Small intestine (tissue), 16 donors: ENCODE measurements at places on chromosomes 1 and 21. TPM values are rescaled to one million over a fixed set of nuclear protein-coding genes. Genes with fewer than 3 reads are reported as not detected.

- no peak overlapping the region for H3K4me3 ChIP-seq
- H3K27me3 ChIP-seq, result no peaks in the 10 kb centered on the region
- DNase-seq, result no peak
- no peak overlapping the region for H3K27ac ChIP-seq
- peaks cover 16% of the 10 kb centered on the region for H3K4me1 ChIP-seq
These were observed 108.2 kb downstream of the VPS13D start for GRCh38 chr1:12338017-12338416.

DNA sequence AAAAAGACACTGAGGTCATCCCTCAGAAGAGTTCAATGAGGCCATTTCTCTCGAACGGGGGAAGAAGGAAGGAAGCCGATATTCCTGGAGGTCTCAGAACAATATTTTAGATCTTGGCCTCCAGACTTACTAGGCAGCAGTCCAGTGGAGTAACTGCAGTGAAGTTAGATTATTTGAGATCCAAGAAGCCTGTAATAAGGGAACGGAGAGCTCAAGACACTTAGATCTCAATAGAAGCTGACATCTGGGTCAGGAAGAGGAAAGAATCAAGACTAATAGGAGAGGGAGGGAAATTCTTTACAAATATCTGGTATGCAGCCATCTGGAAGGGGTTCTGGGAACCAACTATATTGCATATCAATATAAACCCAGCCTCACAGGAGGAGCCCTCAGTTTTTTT, 13.6 kb upstream of the ENAH start:
- no peaks in the 10 kb centered on the region for H3K4me1 ChIP-seq
- H3K4me3 ChIP-seq, result no peak overlapping the region
- no peaks in the 10 kb centered on the region for H3K27me3 ChIP-seq
- no peak overlapping the region for H3K27ac ChIP-seq
- no peak for DNase-seq

MYCL gene
- polyA plus RNA-seq, result 6.6 TPM

ANKRD65 gene
- polyA plus RNA-seq, result 1.1 TPM

- no peak overlapping the region for H3K27ac ChIP-seq
- no peak for DNase-seq
- no peak overlapping the region for H3K4me3 ChIP-seq
- no peaks in the 10 kb centered on the region for H3K27me3 ChIP-seq
- peaks cover 48% of the 10 kb centered on the region for H3K36me3 ChIP-seq
These were observed 8.8 kb upstream of the RNF223 start for GRCh38 chr1:1082776-1083415.

- peaks cover 2% of the 10 kb centered on the region for H3K36me3 ChIP-seq
- DNase-seq, result no peak
- no peaks in the 10 kb centered on the region for H3K27me3 ChIP-seq
- no peak overlapping the region for H3K4me3 ChIP-seq
- no peaks in the 10 kb centered on the region for H3K4me1 ChIP-seq
These were observed 542.2 kb downstream of the DPYD start for GRCh38 chr1:97378596-97378995.

DNA sequence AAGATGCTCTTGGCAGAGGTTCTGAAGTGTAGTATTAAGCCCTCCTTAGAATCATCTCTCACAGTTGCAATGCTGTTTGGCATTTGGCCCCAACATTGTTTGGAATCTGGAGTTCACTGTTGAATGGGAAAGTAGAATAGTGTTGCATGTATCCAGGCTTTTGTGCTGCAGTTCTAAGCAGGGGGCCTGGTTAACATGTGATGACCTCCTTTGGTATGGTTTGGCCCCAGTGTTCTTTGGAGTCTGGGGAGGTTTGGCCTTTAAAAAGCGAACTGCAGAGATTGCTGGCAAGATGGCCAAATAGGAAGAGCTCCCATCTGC, 61.8 kb upstream of the PLD5 start:
- no peaks in the 10 kb centered on the region for H3K4me1 ChIP-seq
- DNase-seq, result no peak
- H3K27ac ChIP-seq, result no peak overlapping the region
- H3K36me3 ChIP-seq, result no peaks in the 10 kb centered on the region
- no peak overlapping the region for H3K4me3 ChIP-seq

PCP4L1 gene
- polyA plus RNA-seq, result not detected

- no peaks in the 10 kb centered on the region for H3K4me1 ChIP-seq
- DNase-seq, result no peak
- no peak overlapping the region for H3K27ac ChIP-seq
- peaks cover 11% of the 10 kb centered on the region for H3K27me3 ChIP-seq
- no peaks in the 10 kb centered on the region for H3K36me3 ChIP-seq
- H3K4me3 ChIP-seq, result no peak overlapping the region
These were observed 57.5 kb downstream of the CD247 start for GRCh38 chr1:167460836-167461235.

DNA sequence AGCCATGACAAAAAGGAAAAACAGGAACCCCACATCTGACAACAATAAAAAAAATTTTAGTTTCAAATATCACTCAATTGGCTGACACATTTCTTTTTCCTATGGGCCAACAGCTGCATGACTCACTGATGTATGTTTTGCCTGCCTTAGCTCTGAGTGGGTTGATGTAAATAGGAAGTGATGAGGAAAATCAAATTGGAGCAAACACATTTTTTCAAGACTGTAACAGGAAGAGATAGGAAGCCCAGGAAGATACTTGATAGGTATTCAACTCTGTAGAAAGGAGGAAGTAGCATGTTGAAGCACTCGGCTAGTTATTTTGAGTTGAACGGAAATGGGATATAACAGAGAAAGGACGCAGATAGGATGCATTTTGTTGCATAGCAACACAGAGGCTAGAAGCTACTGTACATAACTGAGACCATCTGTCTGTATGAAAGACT, 168.0 kb upstream of the NR5A2 start:
- H3K4me1 ChIP-seq, result no peaks in the 10 kb centered on the region
- no peak for DNase-seq
- H3K27ac ChIP-seq, result no peak overlapping the region
- H3K4me3 ChIP-seq, result no peak overlapping the region
- H3K27me3 ChIP-seq, result no peaks in the 10 kb centered on the region

GRCh38 chr1:54782588-54782987, 18.3 kb upstream of the PARS2 start:
- no peak for DNase-seq
- no peak overlapping the region for H3K4me3 ChIP-seq
- peaks cover 9% of the 10 kb centered on the region for H3K27me3 ChIP-seq
- H3K4me1 ChIP-seq, result peaks cover 2% of the 10 kb centered on the region
- peaks cover 60% of the 10 kb centered on the region for H3K36me3 ChIP-seq

VTCN1 gene
- 0.27 TPM for polyA plus RNA-seq

- H3K36me3 ChIP-seq, result no peaks in the 10 kb centered on the region
- peak; percentile 80 for DNase-seq
- no peaks in the 10 kb centered on the region for H3K4me1 ChIP-seq
- H3K4me3 ChIP-seq, result peak overlapping the region; percentile 65
- H3K27me3 ChIP-seq, result no peaks in the 10 kb centered on the region
These were observed 161.2 kb downstream of the RUNX1 start for GRCh38 chr21:34887725-34888568.

- DNase-seq, result no peak
- no peaks in the 10 kb centered on the region for H3K36me3 ChIP-seq
- H3K4me1 ChIP-seq, result peaks cover 4% of the 10 kb centered on the region
- H3K4me3 ChIP-seq, result no peak overlapping the region
- H3K27me3 ChIP-seq, result no peaks in the 10 kb centered on the region
- H3K27ac ChIP-seq, result no peak overlapping the region
These were observed 4.8 kb upstream of the MMEL1 start for GRCh38 chr1:2637442-2638145.

DNA sequence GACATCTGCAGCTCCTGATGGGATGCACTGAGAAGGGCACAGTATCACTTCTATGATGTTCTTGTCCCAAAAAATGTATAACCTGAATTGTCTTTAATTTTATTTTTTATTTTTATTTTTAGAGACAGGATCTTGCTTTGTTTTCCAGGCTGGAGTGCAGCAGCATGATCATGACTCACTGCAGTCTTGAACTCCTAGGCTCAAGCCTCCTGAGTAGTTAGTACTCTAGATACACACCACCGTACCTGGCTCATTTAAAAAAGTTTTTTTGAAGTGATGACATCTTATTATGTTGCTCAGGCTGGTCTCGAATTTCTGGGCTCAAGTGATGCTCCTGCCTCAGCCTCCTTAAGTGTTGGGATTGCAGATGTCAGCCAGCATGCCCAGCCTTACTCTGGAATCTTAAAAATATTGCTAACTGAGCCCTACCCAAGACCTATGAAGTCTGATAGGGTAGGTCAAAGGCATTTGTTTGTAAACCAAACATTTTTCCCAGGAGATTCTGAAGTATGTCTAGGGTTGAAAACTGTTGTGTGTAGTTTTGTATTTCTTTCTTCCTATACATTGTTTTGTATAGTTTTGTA, 68.9 kb downstream of the ATF6 start:
- no peaks in the 10 kb centered on the region for H3K4me1 ChIP-seq
- no peaks in the 10 kb centered on the region for H3K27me3 ChIP-seq
- no peak overlapping the region for H3K27ac ChIP-seq
- no peaks in the 10 kb centered on the region for H3K36me3 ChIP-seq
- no peak overlapping the region for H3K4me3 ChIP-seq

DNA sequence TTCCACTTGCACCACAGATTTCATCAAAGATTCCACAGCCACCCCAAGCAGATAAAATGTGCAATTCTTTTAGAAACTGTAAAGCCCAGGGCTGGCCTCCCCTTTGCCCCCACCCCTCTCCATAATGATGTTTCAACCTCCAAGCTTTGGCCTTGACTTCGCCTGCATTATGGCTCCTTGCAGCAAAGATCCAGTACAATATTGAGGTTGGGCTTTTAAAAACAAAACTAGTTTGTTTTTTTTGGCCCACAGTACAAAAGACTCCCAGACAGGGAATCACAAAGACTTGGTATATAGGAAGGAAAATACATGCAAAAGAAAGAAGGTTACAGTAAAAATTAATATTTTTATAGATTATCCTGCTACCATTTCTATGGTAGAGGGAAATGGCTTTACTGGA, 356.5 kb upstream of the PTBP2 start:
- no peaks in the 10 kb centered on the region for H3K4me1 ChIP-seq
- no peaks in the 10 kb centered on the region for H3K36me3 ChIP-seq
- no peaks in the 10 kb centered on the region for H3K27me3 ChIP-seq

CYP4X1 gene
- polyA plus RNA-seq, result not detected

DNA sequence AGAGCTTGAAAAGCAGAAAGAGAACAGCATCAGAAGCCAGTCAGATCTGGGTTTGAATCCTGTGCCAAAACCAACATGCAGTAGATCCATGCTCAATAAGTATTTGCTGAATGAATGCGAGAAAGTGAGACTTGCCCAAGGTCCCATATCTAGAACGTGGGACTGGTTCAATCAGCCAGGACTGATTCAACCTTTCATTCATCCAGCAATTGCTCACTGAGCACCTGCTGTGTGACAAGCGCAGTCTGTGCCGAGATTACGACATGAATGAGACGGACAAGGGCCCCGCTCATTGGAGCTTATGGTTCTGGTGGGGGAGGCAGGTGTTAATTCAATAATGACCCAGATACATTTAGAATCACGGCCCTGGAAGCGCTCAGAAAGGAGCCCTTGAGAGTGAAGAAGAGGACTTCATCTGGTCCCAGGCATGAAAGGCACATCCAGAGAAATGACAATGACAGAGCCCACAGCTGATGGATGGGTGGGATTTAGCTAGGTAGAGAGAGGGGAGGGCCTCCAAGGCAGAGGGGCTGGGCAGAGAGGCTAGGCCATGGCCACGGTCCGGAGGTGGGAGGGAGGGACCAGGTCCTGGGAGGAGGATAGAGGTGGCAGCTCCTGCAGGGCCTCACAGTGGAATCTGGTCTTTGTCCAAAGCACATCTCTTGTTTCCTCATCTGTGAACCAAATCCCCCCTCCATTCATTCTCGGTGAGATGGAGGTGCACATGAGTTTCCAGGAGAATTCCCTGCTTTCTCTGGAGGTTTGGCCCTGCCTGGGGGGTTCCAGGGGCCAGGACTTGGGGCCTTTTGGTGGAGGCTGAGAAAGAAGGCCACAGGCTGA, 4.2 kb upstream of the FAM131C start:
- no peak for DNase-seq
- H3K36me3 ChIP-seq, result no peaks in the 10 kb centered on the region
- H3K27ac ChIP-seq, result no peak overlapping the region
- no peak overlapping the region for H3K4me3 ChIP-seq
- no peaks in the 10 kb centered on the region for H3K4me1 ChIP-seq

DNA sequence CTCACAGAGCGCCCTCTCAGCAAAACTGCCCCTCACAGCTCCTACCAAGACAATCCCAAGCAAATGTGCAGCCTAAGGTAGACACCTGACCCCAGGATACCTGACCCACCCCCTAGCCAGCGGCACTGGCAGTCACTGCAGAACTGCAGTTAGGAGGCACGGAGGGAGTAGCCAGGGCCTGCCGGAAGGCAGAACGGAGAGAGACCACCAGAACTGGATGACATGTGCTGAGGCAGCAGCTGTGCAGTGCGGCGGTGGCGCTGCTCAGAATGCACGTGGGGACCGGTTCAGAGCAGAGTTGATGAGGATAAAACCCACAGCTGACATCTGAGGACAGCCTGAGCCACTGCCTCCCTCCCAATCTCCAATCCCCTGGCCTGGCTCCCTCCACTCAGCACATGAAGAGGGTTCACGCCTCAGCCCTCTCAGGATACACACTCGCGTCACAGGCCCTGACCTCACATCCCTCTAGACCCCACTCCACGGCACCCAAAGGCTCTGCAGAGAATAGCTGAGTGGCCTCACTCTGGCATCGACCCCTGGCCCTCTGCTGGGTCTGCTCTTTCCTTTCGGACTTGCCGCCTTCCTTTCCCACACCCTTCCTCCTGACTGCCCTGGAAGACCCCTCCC, 29.6 kb downstream of the UBE2G2 start:
- no peaks in the 10 kb centered on the region for H3K4me1 ChIP-seq
- no peak for DNase-seq
- H3K36me3 ChIP-seq, result peaks cover 16% of the 10 kb centered on the region
- no peaks in the 10 kb centered on the region for H3K27me3 ChIP-seq
- H3K4me3 ChIP-seq, result no peak overlapping the region

HTR6 gene
- polyA plus RNA-seq, result 0.03 TPM

DNA sequence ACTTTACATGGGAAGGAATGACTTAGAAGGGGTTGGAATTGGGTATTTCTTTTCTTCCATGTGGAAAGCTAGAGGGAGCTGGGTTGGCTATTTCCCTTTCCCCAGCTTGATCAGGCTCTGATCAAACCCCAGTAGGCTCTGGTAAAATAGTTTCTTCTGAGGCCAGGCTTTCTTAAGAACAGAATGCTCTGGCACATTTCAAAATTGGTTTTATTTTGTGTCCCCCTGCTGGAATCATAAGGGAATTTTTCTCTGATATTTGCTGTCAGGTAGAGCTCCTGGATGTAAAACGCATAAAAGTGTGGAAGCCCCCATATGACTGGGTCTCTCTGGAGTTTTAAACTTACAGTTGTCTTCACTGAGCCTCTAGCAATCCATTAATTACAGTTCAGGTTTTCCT, 17.1 kb upstream of the APOBEC4 start:
- H3K27me3 ChIP-seq, result no peaks in the 10 kb centered on the region
- H3K4me1 ChIP-seq, result no peaks in the 10 kb centered on the region

GRCh38 chr1:24109166-24109483, 2.8 kb downstream of the MYOM3 start:
- peaks cover 6% of the 10 kb centered on the region for H3K27me3 ChIP-seq
- no peak for DNase-seq
- no peak overlapping the region for H3K4me3 ChIP-seq
- H3K36me3 ChIP-seq, result no peaks in the 10 kb centered on the region
- no peaks in the 10 kb centered on the region for H3K4me1 ChIP-seq
- H3K27ac ChIP-seq, result peak overlapping the region; percentile 99
